Inflammatory macrophage treated with lipopolysaccharide for 4 hours (primary cell): ENCODE measurements at places on chromosomes 3 and 15.

DNA sequence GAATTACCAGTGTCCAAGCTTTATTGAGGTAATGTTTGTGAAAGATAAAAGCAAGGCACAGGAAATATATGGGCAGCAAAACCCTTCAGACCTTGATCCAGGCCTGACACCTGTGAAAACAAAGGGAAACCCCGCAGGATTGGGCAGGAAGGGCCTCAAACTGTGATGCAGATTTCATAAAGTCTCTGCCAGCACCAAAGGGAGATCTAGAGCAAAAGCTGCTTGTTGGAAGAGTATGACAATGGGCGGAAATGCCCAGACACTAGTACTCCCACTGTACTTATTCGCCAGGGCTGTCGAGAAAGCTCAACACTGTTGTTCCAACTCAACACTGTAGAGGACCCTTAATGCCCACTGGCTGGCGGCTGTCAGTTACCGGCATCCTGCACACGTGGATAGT lies 207.9 kb downstream of the CD47 start:
- DNase-seq = no peak

DNA sequence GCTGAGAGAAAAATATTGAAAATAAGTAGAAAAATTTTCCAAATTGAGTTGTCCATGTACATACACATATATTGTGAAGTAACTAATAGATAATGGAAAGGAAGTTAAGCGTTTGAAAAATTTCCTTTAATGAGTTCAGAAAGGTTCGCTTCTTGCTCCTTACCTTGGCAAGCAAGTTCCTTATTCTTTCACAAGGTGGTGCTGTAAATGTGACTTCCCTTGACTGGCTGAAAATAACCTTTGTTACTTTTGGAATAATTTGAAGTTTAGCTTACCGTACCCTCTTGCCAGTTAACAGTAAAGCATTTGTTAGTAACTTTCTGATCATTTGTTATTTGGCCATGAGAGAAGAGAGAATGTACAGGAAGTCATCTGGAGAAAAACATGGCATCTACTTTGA lies 41.6 kb downstream of the PYDC2 start:
- DNase-seq = no peak

- DNase-seq = no peak
These were observed 243.1 kb downstream of the GABRG3 start for GRCh38 chr15:27214032-27214431.

- DNase-seq = no peak
These were observed 64.2 kb downstream of the ABTB1 start for GRCh38 chr3:127736801-127737539.

DNA sequence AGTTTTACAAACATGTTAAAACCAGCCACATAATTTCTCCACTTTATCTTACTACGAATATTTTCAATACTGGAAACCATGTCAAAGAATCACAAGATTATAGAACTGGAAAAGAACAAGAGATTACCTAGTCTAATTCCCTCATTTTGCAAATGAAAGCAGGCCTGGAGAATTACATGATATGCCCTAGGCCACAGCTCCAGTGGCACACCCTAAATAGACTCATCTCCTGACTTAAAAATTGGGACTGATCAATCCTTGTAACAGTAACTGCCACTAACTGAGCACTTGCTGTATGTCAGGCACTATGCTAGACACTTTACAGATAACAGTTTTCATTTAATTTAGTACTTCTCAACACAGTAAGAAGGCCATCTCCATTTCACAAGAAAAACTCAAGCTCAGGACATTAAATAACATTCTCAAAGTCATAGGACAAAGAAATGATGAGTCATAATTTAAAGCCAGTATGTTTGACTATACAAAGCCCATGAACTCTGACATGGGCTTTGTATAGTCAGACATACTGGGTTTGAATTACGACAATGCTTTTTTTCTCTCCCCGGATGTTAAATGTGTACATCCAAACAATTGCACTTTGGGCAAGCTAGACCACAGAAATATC lies 9.4 kb downstream of the IGSF11 start:
- DNase-seq = no peak

GRCh38 chr15:70453766-70454165 lies 309.6 kb downstream of the UACA start:
- DNase-seq = no peak

- peak; percentile 15 for DNase-seq
These were observed 58.3 kb downstream of the HES1 start for GRCh38 chr3:194194051-194194756.

DNA sequence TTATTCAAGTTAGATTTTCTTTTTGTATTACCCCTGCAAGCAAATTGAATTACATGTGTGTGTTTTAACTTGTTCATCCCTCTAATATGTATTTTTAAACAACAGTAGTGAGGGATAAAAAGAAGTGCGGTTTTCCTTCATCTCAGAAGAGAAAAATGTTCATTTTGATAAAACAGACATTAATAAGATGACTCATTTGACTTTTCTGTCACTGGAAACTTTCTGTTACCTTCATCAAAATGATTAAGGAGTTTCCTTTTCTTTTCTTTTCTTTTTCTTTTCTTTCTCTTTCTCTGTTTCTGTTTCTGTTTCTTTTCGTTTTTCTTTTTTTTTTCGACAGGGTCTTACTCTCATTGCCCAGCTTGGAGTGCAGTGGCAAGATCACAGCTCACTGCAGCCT lies 53.0 kb downstream of the ECT2 start:
- DNase-seq = no peak

DNA sequence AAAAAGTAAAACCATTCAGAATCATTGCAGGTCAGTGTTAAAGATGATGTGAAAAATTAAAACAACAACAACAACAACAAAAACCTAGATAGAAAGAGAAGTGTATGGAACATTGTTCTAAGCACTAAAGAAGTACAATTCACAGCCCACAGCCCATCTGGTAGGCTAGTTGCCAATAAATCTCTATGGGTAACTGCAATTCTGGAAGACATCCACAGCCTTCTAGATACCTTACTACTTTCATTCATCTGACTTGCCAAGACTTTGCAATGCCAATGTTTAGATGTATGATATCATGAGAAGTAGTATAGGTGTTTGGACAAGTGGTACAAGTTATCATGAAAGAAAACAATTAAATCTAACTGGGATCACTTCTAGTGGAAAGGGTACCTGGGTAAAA lies 198.6 kb downstream of the VGLL3 start:
- no peak for DNase-seq

DNA sequence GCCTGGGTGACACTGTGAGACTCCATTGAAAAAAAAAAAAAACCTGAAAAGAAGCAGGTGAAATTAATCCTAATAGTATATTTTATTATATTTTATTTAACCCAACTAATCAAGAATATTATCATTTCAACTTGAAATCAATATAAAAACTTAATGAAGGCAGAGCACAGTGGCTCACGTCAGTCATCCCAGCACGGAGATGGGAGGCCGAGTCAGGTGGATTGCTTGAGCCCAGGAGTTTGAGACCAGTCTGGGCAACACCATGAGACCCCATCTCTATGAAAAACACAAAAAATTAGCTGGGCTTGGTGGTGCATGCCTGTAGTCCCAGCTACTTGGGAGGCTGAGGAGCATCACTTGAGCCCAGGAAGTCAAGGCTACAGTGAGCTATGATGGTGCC lies 33.3 kb upstream of the SLC41A3 start:
- no peak for DNase-seq

GRCh38 chr3:8911781-8912180 lies 51.5 kb downstream of the RAD18 start:
- DNase-seq = no peak

GRCh38 chr15:88661761-88662556 lies 23.1 kb downstream of the ISG20 start:
- DNase-seq = no peak

DNA sequence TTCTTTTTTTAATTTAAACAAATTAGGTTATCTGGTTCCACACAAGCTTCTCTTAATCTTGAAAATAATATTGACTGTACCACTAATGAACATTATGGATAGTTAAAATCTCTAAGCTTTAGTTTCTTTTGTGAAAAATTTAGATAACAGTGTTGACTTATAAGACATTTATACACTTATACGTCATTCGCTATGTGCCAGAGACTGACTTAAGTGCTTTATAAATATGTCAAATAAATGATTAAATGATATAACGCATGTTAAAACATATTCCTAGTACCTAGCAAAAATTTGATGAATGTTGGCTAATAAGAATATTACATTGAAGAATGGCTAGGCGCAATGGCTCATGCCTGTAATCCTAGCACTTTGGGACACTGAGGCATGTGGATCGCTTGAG lies 96.3 kb downstream of the PCCB start:
- no peak for DNase-seq

GRCh38 chr3:15535732-15536131 lies 14.2 kb upstream of the COLQ start:
- DNase-seq = peak; percentile 64
